ENCODE measurements at places on chromosomes 12 and 14. TPM values are rescaled to one million over a fixed set of nuclear protein-coding genes. Genes with fewer than 3 reads are reported as not detected.

KRT80 gene
- polyA plus RNA-seq, result not detected

TMEM229B gene
- polyA plus RNA-seq, result not detected

GRCh38 chr12:93653712-93654111 is 23.5 kb upstream of the CRADD start:
- H3K4me3 ChIP-seq, result no peak overlapping the region
- H3K27ac ChIP-seq, result no peak overlapping the region
- no peaks in the 10 kb centered on the region for H3K4me1 ChIP-seq

GRCh38 chr12:70415987-70416386 is 49.9 kb downstream of the KCNMB4 start:
- no peak overlapping the region for H3K27ac ChIP-seq
- H3K36me3 ChIP-seq, result no peaks in the 10 kb centered on the region
- no peaks in the 10 kb centered on the region for H3K4me1 ChIP-seq
- DNase-seq, result no peak
- H3K27me3 ChIP-seq, result peaks cover 2% of the 10 kb centered on the region
- no peak overlapping the region for H3K4me3 ChIP-seq

EPYC gene
- not detected for polyA plus RNA-seq
